ENCODE measurements at places on chromosomes 16 and 17. TPM values are rescaled to one million over a fixed set of nuclear protein-coding genes. Genes with fewer than 3 reads are reported as not detected.

RPTOR gene
- total RNA-seq, result 25.1 TPM

NOL3 gene
- 58.0 TPM for total RNA-seq

SULT1A2 gene
- not detected for total RNA-seq

NPIPB13 gene
- 0.57 TPM for total RNA-seq

SEC14L5 gene
- not detected for total RNA-seq

SPIRE2 gene
- 7.1 TPM for total RNA-seq

NOD2 gene
- total RNA-seq, result 0.80 TPM

TMC5 gene
- not detected for total RNA-seq

SCO1 gene
- 40.7 TPM for total RNA-seq

COPRS gene
- total RNA-seq, result 131 TPM

IRX6 gene
- not detected for total RNA-seq

MT1G gene
- not detected for total RNA-seq

KRTAP9-9 gene
- total RNA-seq, result not detected

CRYM gene
- not detected for total RNA-seq

WNT3 gene
- total RNA-seq, result 1.0 TPM

FAM20A gene
- not detected for total RNA-seq

CDH15 gene
- total RNA-seq, result 201 TPM

CCL7 gene
- not detected for total RNA-seq
